ENCODE measurements at places on chromosomes 1 and 21.

- DNase-seq, result no peak
These were observed 1.6 kb downstream of the TCEA3 start for GRCh38 chr1:23422941-23423340.

DNA sequence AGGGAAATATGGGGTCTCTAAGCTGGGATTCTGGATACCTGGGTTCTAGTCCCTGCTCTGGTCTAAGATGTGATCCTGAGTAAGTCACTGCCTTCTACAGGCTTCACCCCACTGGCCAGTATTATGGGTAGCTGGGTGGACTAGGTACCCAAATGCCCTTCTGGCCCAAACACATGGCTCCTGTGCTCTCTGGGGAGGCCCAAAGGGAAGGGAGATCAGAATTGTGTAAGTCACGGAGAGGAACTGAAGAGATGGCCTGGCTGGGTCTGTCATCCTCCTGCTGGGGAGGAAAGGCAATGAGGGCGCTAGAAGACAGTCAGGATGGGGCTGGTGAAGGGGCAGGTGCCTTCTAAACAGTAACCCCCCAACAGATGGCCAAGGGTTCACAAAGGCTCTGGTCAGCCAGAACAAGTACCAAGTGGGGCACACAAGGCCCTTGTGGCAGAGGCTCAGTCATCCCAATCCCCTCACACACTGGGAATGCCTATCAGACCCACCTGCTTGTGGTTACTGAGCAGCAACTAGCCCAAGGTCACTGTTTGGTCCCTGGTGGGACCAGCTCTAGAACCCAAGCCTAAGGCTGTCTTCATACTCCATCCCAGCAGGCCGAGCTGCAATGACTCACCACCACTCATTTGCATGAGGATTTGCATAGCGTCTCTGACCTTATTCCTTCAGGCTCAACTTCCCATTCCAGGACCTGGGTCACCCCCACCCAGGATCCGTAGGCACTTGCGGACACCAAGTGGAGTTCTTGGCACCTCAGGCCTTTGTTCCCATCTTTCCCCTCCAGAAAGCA lies 9.2 kb downstream of the MEF2D start:
- DNase-seq, result no peak

DNA sequence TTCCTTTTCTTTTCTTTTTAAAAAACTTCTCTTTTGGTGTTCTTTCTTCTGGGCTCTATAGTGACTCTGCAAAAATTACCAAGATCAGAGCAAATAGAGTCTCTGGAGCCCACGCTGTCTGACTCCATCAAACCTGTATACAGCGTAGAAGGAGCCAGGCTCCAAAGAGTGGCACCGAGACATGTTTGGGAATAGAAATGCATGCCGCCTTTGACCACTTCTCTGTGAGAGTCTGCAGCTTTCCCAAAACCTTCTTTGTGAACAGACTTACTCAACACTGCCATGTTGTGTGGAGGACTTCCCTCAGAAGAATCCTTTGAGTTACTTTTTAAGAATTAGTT lies 55.3 kb downstream of the GORAB start:
- DNase-seq, result no peak

DNA sequence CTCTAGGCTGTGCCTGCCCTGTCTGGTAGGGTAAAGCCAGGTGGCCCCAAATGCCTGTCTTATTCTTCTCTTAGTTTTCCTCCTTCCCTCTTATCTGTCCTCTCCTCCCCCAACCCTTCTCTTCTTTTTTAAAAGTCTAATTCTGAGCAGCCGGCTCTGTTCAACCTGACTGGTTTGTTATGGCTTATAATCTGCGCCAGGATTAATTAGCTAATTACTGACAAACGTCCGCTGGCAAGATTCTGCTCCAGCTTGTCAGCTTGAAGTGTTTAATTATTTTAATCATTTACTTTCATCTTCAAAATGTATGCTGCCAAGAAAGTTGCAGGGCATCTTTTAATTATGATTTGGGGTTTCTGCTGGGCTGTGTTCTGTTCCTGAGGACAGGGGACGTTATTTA lies 27.2 kb upstream of the PSMB2 start:
- DNase-seq, result no peak

- no peak for DNase-seq
These were observed 116.2 kb upstream of the ATP1A1 start for GRCh38 chr1:116256875-116257274.

DNA sequence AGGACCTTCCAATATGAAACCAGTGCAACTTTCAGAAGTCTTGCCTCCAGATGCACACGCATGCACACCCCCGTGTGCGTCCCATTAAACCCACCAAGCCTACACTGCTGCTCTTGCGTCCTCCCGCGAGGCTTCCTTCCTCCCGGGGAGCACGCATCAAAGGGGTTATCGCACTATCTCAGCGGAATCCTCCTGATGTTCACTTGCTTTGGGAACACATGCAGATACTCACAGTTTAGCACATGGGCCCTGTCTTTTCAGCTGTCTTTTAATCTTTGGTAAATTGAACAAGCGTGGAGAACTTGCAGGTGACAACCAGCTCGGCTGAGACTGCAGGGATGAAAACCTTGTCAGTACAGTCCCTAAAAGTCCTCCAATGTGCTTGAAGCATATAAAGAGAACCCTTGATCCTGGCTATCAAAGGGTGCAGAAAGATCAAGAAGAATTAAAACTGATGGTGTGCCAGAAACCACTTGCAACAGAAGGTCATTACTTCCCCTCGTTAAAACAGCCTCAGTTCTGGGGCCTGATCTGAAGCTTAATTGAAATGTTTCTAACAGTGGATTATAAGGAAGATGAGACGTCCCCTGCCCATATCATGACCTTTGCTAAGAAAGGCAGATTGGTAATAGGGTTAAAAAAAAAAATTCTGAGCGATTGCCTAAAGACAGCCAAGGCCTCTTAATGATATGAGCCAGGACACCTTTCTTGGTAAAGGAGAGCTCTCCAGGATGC lies 149.4 kb upstream of the LMO4 start:
- DNase-seq, result peak; percentile 53

DNA sequence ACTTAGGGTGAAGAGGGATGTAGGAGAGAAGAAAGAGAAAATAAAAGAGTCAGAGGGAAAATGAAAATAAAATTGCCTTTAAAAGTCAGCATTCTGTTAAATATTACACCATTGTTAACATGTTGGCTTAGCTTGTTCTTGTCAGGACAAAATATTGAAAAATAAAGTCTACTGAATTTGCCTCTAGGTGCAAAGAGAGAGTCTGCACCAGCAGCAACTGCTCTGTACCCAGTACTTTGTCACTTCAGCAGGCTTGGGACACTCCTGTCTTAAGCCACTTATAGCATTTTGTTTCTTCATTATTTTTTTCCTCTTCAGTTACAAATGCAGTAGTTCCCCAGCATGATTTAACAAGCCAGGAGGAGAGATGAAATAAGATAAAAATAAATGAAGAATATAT lies 11.0 kb upstream of the USH2A start:
- DNase-seq, result no peak

GRCh38 chr1:117780687-117781475 lies 148.5 kb downstream of the GDAP2 start:
- peak; percentile 24 for DNase-seq

DNA sequence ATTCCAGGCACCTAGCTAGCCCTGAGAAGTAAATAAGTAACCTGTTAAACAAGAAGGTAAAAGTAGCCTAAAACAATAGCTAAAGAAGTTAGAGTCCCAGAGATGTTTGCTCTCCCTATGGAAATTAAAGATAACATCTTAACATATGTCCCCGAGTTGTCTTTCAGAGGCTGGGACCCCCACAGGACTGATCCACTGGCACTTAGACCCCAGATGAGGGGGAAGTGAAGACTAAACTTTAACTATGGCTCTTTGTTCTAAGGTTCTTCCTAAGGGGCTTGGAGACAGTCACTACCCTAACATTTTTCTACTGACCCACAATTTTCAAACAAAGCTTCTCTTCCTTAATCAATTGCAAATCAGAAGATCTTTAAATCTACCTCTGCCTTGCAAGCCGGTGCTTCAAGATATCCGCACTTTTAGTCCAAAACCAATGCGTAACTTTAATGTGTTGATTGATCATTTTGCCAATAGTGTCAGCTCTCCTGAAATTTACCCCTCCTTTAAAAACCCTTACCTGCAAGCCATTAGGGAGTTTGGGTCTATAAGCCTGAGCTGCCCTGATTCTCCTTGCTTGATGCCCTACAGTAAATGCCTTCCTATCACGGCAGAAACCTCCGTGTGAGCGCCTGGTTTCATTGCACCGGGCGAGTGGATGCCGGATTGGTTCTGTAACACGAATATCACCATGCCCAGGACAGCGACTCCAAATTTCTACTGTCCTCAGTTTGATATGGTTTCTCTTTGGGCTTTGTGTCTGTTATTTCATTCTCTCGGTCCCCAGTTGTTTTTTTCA lies 404.4 kb downstream of the SIPA1L2 start:
- DNase-seq, result no peak

GRCh38 chr1:203057911-203058675 lies 27.7 kb downstream of the MYOG start:
- DNase-seq, result no peak

DNA sequence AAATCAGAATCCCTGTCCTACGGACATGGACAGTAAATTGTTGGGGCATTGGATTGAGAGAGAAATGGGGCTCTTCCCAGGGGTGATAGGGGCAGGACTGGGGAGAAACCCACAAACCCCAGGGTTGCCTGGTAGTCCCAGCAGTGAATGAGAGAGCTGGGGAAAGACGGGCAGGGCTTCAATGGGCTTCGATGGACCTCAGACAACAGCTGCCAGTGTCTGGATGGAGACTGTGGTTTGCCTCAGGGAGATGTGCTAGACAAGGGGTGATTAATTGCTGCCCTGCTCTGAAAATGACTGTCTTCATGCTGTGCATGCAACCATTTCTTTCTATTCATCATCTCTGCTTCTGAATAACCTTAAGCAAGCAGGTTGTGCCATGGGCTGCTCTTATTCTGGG lies 7.4 kb downstream of the GPR25 start:
- DNase-seq, result no peak

DNA sequence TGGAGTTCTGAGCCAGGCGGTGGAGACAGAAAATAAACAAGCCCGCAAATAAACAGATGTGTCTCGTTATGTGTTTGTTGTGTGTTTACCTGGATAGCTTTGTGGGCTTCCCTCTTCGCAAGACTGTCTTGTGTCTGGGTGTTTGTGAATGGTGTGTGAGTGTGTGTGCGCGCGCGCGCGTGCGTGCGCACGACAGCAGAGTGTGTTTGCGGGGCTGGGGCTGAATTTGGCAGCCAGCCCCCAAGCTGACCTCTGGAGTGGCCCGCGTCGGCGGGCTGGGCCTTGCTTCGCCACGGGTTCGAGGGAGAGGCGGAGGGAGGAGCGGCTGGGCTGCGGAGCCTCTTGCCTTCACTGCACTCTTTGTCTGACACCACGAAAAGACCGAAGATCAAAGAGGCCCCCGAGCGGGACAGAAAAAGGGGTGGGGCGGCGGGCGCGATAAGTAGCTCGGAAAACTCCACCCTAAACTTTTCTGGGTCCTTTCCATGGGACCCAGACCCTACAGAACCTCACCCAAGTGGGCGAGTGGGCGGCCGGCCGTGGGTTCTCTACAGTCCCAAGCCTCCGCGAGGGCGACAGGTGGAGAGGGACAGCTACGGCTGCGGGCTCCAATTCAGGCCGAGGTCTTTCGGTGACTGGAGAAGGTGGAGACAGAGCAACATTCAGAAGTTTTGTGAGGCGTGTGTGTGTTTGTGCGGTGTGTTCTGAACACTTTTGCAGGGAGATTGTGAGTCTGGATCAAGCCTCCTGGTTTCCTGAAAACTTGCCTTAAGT lies 14.5 kb downstream of the PAX7 start:
- no peak for DNase-seq

- DNase-seq, result no peak
These were observed 76.4 kb downstream of the ST3GAL3 start for GRCh38 chr1:43783671-43784205.

DNA sequence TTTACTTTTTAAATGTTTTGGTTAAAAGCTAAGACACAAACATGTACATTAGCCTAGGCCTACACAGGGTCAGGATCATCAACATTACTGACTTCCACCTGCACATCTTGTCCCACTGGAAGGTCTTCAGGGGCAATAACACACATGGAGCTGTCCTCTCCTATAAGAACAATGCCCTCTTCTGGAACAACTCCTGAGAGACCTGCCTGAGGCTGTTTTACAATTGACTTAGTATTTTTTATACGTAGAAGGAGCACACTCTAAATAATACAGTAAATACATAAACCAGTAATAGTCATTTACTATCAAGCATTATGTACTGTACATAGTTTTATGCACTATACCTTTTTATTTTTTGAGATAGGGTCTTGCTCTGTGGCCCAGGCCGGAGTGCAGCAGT lies 14.1 kb upstream of the MOB3C start:
- no peak for DNase-seq

DNA sequence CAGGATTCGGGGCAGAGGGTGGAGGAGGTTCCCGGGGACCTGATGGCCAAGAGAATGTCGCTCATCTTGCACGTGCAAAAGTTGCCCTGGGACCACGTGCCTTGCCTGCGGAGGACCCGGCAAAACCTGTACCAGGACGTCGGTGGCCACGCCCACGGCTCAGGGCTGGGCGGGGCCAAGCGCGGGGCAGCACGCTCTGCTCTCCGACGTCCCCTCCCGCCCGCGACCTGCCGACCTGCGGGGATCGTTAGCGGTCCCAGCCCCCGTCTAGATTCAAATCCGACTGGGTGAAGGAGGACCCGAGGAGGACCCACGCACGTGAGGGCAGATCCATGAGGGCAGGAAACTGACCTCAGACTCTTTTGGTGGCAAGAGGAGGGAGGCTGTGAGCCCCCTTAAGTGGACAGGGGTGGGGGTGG lies at the start of gene C1orf167:
Gene C1orf167, plus strand, starts transcription at position 206 of the 419 bp plus-strand sequence. CDS start 2,208 bp downstream, outside the sequence.
- no peak for DNase-seq

Data from umbilical cord (tissue), 2 donors.